AG04450 (cell line): ENCODE measurements at places on chromosomes 2 and 18.

GRCh38 chr2:28567061-28567471 lies 71.2 kb downstream of the PLB1 start:
- no peak for DNase-seq

DNA sequence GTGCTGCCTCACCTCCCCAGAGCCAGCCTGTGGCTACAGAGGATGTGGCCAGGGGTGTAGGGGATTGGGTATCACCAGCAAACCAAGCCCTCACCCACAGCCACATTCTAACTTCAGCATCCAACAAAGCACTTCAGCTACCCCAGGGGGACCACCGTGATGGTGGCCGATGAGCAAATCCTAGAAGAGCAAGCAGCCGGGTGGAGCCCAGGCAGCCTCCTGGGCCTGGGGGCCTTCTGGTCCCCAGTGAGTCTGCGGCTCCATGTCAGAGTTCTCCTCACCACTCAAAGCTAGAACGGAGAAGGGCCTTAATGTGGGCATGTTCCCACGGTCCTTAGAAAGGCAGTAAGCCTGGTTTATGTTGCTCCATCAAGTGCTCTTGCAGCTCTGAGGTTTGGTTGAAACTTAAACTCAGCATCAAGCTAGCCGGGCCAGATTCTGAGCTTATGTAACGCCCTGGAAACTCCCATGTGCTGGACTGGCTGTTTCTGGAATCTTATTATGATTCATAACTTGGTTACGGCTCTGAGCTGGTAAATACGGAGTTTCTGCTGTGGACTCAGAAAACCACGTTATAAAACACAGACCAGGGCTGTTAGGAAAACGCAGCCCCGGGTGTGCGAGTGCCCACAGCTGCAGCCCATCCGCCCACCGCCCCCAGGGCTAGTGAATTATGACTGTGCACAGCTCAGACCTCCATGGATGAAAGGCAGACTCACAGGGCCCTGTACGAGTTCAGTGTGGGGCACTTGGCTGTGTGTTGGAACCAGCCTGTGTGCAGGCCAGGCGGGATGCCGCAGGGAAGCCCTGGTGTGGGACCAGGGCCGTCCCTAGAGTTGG lies 99.8 kb downstream of the SEPTIN10 start:
- DNase-seq: peak; percentile 84

DNA sequence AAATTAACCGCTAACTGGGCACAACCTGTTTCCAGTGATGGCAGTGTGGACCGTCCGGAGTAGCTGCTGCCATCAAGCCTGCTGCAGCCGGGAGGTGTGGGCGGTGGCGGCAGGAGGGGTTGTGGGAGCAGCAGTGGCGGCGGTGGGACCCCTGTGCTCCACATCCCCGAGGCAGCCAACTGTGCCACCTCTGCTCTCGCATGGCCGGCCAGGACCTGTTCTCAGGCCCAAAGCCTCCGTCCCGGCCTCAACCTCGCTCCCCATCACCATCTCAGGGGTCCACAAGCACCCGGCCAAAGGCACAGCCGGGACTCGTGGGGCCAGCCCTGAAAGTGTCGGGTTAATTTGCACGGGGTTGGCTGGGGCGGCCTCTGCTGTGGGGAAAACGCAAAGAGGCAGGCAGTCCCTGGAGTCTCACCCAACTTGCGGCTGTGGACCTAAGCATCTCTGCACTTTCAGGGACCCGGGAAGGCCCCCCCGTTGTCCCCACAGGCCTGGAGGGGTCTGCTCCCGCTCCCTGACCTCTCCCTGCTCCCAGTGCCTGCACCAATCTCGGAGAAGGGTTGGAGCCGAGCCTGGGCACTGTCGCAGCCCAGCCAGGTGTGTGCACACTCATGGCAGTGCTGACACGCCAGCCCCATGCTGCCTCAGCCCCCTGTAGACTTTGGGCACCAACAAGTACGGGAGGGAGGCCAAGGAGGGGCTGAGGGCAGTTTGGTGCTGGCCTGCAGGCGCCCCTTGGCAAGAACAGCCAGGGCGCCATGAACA lies 44.4 kb upstream of the PEX13 start:
- no peak for DNase-seq

- DNase-seq: no peak
Observed at GRCh38 chr2:42954227-42954962, 162.0 kb upstream of the HAAO start.

- DNase-seq: no peak
Observed at GRCh38 chr2:169073211-169073962, 4.0 kb downstream of the DHRS9 start.

DNA sequence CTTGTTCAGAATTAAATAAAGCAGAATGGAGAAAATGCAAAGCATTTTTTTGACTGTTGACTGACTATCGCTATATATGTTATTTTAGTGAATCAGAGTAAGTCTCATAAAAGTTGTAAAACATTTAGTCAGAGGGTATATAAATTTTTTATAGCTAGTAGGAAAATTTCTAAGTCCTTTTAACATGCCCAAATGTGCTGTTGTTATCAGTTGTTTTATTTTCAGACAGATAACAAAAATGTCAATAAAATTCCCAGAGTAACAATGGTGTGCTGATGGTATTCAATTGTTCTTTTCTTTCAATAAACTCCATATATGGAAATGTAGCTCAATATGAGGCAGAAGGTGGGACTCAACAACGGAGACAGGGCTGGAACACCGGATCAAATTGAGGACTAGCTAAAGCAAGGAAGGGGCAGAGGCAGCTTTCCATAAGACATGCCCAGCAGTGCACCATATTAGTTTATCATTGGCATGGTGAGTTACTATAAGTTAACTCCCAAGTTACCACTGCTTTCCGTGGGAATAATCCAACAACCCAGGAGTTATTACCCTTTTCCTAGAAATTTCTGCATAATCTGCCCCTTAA lies 26.6 kb downstream of the GULP1 start:
- DNase-seq: no peak

DNA sequence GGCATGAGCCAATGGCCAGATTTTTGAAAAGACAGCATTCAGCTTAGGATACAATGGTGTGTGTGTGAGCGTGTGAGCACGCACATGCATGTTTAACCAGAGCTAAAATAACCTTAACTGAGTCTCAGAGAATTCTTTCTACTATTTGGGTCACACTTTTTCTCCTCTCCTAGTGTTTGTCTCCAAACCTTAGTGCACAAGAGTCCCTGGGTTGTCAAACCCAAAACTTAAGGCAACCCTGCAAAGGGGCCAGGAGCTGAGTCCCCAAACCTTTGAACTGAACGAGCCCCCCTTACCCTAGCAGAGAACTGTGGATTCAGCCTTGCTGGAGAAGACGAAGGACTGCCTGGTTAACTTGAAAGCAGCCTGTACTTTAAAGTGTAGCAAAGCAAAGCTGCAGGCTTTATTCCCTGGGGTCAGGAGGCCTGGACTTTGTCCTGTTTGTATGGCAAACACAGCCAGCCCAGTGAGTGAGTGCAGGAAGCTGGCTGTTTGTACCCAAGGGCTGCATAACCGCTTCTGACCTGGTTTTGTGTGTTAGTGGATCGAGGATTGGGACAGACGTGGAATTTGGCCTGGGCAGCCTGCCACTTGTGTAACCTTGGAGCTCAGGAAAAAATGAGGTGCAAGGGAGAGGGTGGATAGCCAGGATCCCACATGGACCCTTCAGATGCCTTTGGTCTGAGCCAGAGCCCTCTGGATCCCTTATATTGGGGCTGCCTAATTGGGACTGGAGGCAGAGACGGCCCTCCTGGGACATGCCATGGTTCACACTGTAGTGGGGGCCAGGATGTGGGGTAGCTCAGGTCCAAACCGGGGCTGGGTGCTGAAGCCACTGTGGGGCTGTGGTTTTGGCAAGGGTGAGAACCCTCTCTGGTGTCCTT lies 6.4 kb upstream of the PSMD1 start:
- DNase-seq: no peak

DNA sequence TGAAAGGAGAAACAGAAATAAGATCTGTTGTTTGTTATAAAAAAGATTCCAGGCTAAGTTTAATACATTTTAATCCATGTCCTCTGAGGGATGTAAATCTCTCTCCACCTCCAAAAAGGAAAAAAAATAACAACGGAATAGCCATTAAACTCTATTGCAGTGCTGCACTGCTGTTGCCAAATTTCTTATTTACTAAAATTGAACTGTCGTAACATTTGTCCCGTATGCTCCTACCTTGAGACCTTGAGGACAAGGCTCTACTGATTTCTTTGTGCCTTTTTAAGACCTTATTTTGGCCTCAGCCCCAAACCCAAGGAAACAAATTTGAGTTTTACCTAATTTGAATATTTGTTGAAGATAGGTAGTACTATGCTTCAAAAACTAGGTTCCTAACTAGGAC lies 56.4 kb downstream of the FRZB start:
- no peak for DNase-seq

DNA sequence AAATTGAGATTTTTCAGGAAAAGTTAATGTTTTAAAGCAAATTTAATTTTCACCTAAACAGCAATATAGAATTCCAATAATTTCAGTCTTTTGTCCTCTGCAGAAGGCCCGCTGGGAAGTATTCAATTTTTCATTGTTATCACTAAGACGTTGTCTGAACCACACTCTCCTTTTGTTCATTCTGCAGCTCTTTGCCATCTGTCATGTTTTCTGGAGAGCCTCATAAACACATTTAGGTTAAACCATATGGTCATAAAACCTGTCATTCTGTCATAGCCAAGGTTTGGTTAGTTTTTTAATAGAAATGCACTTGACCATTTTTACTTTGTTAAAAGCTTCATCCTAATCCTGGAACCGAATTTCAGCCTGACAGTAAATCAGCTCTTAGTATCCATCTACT lies 54.0 kb upstream of the PGAP1 start:
- DNase-seq: no peak

GRCh38 chr18:6627645-6628044 lies 101.9 kb upstream of the ARHGAP28 start:
- DNase-seq: no peak

- no peak for DNase-seq
Observed at GRCh38 chr2:9052821-9053533, 49.5 kb upstream of the MBOAT2 start.

DNA sequence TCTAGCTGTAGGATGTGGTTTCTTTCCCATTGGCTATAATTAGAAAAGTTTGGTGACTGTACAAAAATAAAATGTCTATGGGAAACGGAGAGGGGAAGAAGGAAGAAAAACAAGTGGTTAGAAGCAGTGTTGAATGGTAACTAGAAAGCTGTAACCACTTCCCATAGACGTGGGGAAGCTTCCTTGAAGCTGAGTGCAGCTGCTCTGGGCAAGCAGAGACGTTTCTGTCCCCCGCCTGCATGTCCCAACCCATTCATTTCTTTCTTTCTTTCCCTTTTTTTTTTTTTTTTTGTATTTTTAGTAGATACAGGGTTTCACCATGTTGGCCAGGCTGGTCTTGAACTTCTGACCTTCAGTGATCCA lies 367.8 kb upstream of the HS6ST1 start:
- DNase-seq: no peak

DNA sequence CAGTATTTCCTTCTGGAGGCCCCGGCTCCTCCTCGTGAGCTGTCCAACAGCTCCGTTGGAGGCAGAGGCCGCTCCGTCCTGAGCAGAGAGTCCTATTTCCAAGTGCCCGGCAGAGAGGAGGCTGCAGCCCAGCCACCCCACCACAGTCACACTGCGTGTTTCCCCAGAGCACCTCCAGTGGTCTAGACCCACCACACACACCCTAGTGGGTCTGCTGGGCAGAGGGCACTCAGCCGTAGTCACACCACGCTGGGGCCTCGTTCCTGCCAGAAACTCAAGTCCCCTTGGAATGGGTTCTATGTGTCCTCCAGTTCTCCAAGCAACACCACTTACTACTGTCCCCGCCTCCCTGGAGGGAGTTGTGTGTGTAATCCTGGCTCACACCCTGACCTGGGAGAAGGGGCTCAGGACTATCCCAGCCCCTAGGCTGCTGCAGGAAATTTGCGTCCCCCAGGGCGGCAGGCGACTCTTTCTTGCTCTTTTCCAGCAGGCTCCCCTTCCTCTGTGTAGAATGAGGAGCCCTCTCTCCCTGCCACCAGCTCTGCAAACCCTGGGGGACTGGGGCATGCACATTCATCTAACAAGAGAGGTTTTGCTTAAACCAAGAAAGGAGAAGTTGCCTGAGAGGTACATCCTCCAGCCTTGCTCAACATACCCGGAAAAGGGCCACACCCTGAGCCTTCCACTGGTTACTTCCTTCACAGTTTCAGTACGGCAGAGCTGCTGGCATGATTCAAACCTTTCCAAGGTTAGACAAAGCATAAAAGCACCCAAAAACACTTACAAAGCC lies 114.1 kb downstream of the NDUFA10 start:
- DNase-seq: no peak

DNA sequence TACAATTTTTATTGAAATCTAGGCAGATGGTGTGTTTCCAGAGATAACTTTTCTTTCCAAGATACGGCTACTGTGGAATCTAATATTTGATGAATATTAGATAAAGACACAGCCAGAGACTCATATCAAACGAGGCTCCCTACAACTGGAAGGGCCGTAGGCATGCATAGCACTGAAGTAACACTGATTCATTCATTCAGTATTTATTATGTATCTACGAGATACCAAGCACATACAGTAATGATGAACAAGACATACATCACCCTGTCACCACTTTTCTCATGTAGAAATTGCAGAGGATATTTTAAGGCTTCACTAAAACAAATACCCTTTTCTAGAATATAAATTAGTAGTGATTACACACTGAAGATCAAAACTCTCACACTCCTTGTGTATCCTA lies 74.5 kb downstream of the KCTD18 start:
- DNase-seq: no peak

DNA sequence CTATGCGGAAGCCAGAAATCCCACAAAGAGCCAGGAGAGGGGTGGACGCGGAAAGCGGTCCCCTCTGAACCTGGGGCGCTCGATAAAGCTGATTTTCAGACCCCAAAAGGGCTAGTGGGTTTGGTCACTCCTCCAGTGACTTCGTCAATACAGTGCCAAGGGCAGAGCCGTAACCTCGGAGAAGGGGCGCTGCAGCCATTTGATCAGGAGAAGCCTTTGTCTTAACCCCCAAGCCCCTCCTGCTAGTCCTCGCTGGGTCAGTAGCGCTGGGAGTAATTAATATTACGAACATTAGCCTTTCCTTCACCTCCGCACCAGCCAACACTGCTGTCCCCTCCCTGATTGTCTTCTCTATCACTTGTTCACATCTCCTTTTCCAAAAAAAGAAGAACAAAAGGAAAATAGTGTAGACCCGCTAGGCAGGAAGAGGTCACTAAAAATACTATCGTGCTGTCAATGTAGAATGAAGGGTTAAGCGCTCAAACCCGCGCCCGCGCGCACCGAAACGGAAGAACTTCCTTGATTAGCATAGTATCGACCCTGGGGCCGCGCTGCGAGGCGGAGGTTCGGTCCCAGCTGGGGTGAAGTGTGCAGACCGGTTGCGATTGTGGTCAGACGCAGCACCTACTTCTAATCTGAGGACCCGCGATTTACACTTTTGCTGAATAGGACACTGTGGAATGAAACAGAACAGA lies 63.2 kb upstream of the MAPRE2 start:
- no peak for DNase-seq

- no peak for DNase-seq
Observed at GRCh38 chr2:162457046-162457445, 113.1 kb downstream of the GCA start.
